Adrenal gland (tissue), 19 donors: ENCODE measurements at places on chromosomes 12 and 14.

GRCh38 chr12:95143621-95144205, 70.3 kb upstream of the NR2C1 start:
- DNase-seq: no peak

DNA sequence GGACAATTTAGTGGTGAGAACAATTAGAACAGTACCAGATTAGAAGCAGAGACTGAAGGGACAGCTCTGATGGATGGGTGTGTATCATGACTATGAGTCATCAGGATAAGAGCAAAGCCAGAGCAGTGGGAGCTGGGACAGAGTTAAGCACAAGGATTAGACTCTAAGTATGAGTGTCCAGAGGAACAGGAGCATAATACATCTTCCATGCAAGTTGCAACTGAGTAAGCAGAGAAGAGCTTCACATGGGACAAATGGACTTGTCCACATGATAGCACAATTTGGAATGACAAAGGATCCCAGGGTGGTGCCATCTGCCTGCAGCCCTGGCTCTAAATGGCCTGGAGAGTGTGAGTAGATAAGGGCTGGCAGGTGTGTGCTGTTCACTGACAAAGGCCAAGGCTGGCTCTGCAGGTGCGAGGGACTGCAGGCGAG, 226.4 kb upstream of the CAND1 start:
- peak; percentile 59 for DNase-seq

GRCh38 chr14:69059658-69060623, 80.8 kb upstream of the ACTN1 start:
- peak; percentile 91 for DNase-seq

DNA sequence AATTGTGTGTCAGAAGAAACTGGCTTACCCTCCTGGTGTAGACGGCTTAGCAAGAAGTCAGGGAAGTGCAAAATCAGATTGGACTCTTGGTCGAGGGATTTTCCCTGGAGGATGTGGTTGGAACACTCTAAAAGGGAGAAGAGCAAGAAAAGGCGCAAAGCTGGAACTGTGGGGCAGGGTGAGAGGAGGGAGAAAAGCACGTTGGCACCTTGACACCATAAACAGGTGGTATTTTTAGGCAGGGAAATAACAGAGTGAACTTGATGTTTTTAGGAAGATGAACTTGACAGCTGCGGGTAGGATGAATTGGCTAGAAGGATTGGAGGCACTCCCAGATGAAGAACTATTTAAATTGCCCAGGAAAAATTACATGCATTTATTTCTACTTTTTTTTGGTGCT, 67.7 kb downstream of the HCAR2 start:
- no peak for DNase-seq

DNA sequence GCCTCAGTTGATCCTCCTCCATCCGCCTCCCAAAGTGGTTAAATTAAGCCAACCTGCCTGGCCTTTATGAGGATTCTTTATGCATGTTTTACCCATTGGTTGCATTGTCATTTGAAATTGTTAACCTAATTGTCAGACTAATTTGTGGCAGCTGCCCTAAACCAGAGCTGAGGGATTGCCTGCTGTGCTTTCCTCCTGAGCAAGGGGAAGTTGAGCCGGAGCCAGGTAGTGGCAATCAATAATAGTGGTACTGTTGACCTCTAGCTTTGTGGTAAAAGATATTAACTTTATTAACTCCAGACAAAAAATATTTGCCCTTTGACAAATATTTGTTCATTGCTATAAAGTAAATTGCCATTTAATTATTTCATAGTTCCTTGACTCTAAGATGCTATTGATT, 5.6 kb upstream of the HEBP1 start:
- no peak for DNase-seq

DNA sequence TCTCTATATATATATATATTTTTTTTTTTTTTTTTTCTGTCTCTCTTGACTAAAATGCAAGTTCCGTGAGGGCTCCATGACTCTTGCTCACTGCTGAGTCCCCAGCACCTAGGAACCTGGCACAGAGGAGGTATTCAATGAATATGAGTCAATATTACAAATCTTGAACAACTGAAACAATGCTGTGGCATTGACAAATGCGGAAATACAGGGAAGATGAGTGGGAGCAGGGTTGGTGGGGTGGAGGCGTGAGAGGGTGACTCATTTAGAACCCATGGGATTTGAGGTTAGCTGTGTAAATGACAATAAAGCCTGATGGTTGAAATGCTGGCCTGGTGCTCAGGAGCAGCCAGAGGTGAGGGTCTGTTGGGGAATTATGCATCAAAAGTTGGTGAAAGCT, 121.7 kb upstream of the FUT8 start:
- DNase-seq: no peak

DNA sequence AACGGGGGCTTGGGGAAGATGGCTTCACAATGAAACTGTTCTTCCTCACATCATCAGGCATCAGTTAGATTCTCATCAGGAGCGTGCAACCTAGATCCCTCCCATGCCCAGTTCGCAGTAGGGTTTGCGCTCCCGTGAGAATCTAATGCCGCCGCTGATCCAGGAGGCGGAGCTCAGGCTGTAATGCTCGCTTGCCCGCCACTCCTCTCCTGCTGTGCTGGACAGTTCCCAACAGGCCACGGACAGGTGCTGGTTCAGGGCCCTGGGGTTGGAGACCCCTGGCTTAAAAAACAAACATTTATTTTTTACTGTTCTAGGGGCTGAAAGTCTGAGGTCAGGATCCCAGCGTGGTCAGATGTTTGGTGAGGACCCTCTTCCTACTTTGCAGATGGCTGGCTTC, 180.5 kb downstream of the FBXL14 start:
- no peak for DNase-seq

DNA sequence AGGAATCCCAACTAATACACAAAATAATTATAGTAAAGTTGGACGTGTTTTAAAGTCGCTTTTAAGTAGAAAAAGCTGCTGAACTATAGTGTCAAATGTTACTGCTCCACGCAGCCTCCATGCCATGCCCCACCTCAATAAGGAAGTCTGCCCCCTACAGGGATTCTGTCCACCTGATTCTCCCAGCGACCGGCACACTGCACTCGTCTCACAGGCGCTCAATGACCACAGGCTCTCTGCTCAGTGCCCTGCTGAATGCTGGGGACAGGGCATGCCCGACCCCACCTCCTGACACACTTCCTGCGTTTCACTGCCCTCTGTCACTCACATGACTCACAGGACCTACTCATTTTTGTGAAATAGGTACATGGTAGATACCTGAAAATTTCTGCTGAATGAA, 48.9 kb downstream of the BDKRB1 start:
- no peak for DNase-seq
